ENCODE measurements at places on chromosomes 2 and 18. TPM values are rescaled to one million over a fixed set of nuclear protein-coding genes. Genes with fewer than 3 reads are reported as not detected.

GRCh38 chr2:154233231-154233630, 361.5 kb downstream of the GALNT13 start:
- no peak for DNase-seq

GRCh38 chr2:112646791-112647689, 1.3 kb downstream of the SLC20A1 start:
- DNase-seq, result no peak

DNA sequence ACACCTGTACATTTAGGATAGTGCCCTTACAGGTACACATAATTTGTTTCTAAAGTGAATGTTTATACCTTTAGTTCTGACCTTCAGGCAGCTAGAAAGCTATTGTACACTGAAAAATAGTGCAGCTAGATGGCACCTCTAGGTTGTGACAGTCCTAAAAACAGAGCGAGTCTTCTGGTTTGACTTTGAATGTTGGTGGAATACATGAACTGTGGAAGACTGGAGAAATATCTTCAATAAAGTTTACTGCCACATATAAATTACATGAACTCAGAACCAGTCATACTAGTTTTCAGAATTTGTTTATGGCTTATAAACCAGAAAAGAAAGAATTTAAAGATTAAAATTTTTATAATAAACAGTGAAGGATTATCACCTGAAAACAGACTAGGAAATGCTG, 58.7 kb upstream of the TWSG1 start:
- DNase-seq, result no peak

DNA sequence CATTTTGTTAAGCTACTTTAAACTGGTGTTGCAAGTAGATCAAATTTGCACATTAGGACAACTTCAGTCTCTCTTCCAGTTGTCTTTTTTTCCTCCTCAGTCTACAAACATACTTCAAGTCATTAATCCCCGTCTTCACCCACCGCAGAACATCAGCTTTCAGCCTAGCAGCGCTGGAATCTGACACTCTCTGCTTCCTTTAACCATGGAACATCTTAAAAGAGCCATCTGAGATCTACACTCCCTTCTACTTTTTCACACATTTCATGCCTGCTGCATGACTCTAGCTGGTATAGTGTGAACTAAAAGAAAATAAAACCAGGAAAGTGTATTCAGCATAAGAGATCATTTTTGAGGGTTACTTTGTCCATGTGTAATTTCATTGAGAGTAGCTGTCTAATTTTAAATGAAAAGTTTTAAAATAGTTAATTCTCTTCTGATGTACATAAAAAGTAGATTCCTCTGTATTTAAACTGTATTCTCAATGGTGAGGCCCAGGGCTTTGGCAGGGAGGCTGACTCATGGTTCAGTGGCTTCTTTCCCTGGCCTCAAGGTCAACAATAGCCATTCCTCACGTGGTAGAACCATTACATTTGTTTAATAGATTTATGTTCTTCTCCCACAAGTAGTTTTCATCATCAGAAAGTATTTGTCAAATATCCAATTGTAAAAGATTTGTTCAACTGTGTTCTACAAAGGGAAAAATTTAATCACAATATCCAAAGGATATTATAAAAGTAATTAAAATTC, 16.5 kb downstream of the SGPP2 start:
- DNase-seq, result no peak

DNA sequence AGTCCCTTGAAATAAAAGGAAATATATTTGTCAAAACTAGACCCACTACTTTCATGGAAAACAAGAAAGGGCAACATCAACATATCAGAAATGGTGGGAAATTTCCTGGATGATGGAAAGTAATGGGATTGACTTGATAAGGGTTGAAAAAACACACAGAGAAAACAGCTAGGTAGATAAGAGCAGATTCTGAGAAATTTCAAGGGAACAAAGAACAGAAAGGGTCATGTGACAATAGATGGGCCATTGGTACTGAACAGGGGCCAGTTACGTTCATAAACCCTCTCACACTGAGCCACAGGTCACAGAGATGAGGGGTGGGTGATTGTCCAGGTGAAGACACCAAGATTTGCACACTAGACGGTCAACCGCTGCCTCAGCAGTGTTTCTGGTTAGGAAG, 98.7 kb downstream of the QPCT start:
- DNase-seq, result no peak

DNA sequence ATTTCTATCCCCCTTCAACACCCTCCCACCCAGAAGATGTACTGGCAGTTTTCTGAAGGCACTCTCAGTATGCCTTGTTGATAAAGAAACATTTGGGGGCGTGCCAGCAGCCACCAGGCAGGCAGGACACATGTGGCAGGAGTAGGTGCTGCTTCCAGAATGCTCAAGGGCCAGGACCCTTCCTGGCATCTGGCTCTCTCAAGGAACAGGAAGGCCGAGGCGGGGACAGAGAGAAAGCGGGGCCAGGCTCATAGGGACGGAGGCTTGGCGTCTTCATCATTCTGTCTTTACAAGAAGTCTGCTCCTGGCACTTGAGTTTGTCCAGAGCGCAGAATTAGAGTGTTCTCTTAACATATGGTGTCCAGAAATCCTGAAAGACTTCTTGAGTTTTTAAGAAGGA, 121.6 kb downstream of the FAM210A start:
- no peak for DNase-seq

DNA sequence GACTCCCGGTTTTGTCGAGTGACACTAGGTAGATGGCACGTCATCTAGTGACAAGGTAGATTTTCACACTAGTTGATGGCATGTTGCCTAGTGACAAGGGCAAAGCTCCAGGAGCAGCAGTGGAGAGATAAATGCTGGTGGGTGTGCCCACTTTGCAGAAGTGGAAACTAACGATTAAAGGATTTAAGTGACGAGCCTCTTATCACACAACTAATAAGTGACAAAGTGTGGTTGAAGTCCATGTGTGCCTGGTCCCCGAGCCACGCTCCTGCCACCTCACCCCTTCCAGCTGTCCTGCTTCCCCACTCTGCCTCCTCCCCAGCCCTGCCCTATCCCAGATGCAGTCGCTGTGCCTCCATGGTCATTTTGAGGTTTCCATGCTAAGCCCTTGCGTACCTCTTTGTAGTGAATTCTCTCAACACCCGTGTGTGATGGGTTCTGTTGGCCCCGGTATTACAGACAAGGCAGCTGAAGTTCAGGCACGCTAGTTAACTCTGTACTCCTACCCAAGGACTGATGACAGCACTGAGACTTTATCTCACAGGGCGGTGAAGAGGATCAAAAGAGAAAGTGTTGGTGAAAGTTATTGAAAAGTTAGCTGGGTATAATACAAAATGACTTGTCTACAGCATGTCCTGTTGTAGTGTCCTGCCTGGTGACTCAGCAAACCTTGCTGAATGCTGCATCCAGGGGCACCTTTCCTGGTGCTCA, 113.4 kb upstream of the GLI2 start:
- no peak for DNase-seq

DNA sequence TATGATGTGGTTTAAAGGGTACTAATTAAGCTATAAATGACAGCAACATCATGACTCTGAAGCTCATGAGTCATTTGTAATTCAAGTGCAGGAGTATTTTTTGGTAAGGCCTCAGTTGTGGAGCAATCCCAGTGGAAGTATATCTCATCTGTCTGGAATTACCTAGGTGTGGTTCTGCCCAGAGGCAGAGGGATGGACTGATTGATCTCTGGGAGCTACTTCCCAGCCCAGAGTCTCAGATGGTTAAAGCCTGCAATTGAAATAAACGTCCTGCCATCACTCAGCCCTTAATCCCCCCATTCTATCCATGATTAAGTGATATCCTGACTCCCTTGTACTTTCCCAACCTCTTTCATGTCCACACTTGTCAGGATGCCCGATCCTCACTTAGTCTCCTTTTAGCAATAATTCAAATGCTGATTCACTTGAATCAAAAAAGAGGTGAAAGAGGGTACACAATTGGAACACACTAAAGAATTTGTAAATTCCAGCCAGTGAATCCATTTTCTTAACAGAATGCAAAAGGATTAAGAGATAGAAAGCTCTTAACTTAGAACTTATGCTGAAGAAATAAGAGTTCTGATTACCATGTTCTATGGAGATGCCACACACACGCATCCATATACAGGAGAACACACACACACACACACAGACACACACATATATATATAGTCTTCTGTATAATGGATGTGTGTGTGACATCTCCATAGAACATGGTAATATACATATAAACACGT, 664.4 kb downstream of the NYAP2 start:
- DNase-seq, result no peak

GRCh38 chr18:43571078-43571689, 293.9 kb upstream of the SYT4 start:
- no peak for DNase-seq

DNA sequence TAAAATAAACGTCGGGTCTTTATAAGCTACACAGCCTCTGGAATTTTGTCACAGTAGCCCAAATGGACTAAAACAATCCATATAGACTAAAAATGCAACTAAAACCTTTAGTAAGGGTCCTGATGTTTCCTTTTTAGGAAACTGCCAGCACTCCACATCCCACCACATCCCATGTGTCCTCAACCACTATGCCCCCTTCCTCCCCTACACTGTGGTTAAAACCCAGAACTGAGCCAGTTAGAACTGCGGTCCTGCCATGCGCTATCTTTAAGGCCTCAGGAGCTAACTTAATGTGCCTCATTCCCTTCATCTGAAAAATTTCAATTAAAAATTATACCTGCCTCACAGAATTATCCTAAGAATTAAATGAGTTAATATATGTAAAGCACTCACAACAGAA, 41.1 kb downstream of the ACVR1 start:
- no peak for DNase-seq

DNA sequence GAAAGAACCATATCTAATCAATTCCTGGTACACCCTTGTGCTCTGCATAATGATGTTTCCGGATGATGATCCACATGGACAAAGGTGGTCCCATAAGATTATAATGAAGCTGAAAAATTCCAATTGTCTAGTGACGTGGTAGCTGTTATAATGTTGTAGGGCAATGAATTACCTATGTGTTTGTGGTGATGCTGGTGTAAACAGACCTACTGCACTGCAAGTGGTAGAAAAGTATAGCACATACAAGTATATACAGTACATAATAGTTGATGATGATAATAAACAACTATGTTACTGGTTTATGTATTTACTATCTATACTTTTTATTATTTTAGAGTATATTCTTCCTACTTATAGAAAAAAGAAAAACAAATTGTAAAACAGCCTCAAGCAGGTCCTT, 8.4 kb downstream of the DGKD start:
- no peak for DNase-seq

GRCh38 chr2:178072000-178072382, 586 bp downstream of the PDE11A start:
- DNase-seq, result no peak

The STAMBP gene
- 49.7 TPM for total RNA-seq

The OTOS gene
- not detected for total RNA-seq

The IL1RN gene
- not detected for total RNA-seq

The ZSWIM2 gene
- not detected for total RNA-seq

The NEURL3 gene
- total RNA-seq, result not detected
